ENCODE measurements at places on chromosomes 1 and 21. TPM values are rescaled to one million over a fixed set of nuclear protein-coding genes. Genes with fewer than 3 reads are reported as not detected.

GRCh38 chr1:94120570-94120901 is 412 bp downstream of the ABCA4 start:
- H3K4me3 ChIP-seq, result no peak overlapping the region
- H3K4me1 ChIP-seq, result no peaks in the 10 kb centered on the region
- no peak overlapping the region for H3K27ac ChIP-seq

DNA sequence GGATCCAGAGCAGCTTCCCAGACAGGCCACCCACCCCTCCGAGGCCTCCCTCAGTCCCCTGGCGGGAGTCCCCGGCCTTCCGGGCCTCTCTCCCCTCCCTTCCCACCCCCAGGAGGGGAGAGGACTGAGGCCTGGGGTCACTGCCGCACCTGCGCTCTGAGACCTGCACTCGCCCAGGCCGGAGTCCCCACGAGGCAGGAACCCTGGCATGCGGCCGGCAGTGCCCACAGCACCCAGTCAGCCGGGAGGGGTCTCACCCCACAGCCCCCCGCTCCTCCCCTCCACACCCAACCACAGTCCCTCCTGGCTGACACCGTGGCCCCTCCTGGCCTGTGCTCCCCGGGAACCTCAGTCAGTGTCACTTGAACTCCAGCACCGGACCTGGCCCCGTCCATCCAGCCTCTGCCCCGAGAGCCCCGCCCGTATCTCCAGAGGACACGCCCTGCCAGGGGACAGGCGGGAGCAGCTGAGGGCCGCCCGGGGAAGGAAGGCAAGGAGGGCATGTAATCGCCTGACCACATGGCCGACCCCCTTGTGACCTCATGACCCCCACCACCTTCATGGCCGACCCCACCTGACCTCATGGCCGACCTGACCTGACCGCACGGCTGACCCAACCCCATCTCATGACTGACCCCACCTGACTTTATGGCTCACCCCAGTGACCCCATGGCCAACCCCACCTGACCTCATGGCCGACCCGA is 28.7 kb upstream of the TTLL10 start:
- H3K4me1 ChIP-seq, result no peaks in the 10 kb centered on the region
- no peak for DNase-seq
- no peaks in the 10 kb centered on the region for H3K36me3 ChIP-seq
- no peak overlapping the region for H3K4me3 ChIP-seq
- H3K27ac ChIP-seq, result no peak overlapping the region

GRCh38 chr21:44089001-44089911 is 17.9 kb upstream of the PWP2 start:
- H3K27ac ChIP-seq, result no peak overlapping the region
- no peak overlapping the region for H3K4me3 ChIP-seq
- peak; percentile 32 for DNase-seq

Gene PIGP
- total RNA-seq, result 7.5 TPM

Gene OR2L3
- not detected for total RNA-seq

Gene TMEM61
- 2.0 TPM for total RNA-seq

All from body of pancreas (tissue), 4 donors.